ENCODE measurements at places on chromosomes 6 and 20.

GRCh38 chr6:20706238-20706938 is 172.1 kb downstream of the CDKAL1 start:
- no peak for DNase-seq

DNA sequence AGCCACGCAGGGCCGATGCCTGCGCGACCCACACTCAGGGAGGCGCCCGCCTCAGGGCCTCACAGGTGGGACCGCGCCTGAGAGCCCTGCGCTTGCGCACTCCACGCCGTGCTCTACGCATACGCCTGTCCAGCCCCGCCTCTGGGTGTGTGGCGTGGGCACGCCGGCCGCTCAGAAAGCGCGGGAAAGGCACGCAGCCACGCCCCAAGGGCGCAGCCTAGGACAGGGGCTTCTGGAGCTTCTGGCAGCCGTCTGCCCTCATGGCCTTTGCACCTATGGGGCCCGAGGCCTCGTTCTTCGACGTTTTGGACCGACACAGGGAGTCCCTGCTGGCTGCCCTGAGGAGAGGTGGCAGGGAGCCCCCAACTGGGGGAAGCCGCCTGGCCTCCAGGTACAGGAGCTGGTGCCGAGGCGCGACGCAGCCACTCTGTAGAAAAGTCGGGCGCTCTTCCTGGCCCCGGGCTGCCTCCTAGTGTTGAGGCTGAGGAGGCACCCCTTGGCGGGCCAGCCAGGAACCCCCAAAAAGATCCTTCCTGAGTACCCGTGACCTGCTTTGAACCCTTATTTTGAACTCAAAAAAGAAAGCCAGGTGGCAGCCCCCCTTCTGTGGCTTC is at the start of gene SPO11:
SPO11 (plus strand) TSS at position 196 of the 614 bp plus-strand sequence; CDS start at position 261, 65 bp downstream.
- peak; percentile 28 for DNase-seq

- no peak for DNase-seq
These were observed 40.1 kb downstream of the TBPL1 start for GRCh38 chr6:133992992-133993680.

DNA sequence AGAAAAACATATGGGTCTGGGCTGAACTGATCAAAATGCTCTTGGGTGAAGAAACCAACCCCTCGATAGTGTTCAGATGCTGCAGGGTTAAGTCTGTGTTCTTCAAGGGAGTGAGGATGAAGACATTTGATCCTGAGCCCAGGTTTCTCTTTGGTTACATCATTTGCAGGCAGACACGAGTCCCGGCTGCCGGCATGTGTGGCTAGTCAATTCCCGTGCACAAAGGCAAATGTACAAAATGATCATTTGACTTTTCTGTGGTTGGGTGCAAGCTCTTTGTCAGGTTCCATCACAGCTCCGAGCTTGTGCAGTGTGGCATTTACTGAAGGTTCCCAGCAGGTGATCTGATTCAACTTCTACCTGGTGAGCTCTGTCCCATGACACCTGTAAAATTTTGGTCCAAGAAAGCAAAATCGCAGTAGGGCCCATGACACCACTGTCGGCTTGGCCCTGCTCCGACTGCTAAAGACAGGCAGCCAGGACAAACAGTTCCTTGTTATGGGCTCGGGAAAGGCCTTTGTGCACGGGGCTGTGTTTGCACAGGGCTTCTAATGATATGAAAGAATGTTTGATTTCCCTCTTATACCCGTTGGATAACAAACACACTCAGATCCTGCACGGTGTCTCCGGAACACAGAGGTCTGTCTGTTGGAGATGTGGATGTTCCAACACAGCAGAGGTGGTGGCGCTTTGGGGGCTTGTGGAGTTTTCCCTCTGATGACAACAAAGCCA is 46.9 kb downstream of the GJA10 start:
- no peak for DNase-seq

GRCh38 chr6:79842376-79843040 is 104.8 kb downstream of the ELOVL4 start:
- no peak for DNase-seq

- peak; percentile 23 for DNase-seq
These were observed 75.9 kb upstream of the MYL9 start for GRCh38 chr20:36465109-36466080.

DNA sequence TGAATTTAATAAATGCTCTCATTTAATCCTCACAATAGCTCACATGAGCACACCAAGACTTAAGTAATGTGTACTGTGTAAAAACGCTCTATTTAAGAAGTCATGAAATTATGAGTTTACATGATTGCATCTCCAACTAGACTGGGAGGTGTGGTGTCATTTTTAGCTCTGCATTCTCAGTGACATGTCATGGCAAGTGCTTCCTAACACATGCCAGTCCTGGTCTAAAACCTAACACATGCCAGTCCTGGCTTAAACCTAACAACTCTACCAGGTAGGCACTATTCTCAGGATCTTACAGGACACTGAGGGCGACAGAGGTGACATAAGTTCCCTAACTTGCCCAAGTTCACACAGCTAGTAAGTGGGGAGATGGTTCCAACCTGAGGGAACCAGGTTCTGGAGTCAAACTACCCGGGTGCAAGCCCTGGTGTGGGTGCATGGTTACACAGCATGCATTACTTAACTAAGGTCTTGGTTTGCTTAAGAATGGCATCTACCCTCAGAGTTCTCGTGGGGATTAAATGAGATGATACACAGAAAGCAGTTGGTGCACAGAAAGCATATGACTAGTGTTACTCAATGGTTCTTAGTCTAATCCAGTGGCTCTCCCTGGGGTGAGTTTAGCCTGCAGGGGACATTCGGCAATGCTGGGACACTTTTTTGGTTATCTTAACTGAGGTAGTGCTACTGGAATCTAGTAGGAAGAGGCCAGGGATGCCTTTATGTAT is 14.7 kb downstream of the CLDN20 start:
- no peak for DNase-seq

DNA sequence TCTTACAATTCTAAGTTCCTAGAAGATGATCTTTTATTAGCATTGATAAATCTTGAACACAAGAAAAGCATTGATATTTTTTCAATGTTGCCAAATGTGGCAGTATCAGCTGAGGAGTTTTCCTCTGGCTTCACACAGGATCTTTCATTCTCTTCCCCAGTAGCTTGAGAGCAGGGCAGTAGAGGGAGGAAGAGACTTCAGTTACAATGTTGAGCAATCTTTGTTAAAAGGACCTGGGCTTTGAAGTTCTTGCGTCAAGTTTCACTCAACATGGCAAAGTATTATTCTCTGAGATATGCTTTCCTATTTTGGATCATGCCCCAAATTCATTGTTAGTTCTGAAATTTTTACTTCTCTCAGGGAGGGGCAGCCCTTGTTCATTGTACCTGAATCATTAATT is 238.0 kb downstream of the COL12A1 start:
- no peak for DNase-seq

DNA sequence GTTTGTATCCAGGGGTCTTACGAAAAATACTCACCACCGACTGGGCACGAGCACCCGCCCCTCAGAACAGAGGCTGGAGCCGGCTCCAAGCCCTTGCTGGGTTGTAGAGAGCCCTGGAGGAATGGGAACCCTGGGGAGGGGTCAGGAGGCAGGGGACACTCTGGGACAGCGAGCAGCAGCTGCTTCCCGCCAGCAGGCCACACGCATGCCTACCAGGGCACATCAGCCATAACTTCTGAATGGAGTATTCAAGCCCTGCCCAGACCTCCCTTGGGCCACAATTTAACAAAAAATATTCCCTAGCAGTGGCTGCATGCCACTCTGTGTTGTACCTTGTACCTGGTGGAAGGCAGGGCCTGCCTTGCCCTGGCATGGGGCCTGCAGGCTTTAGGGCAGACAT is 31.6 kb upstream of the CD93 start:
- DNase-seq, result no peak

DNA sequence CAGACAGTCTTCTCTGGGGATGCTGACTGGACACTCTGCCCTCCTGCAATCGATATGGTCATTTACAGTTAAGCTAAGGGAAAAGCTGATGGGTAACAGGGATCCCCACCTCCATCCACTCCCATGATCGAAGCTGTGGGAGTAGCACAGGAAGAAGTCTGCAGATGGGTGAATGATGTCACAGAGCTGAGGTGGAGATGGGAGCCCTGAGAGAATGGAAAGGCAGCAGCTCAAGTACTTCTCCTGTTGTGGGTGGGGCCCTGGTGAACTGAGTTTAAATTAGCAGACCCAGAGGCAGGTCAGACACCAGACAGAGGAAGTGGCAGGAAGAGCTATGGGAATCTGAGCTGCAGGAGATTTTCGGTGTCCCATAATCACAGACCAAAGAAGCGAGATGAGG is 29.0 kb downstream of the HDGFL1 start:
- no peak for DNase-seq

DNA sequence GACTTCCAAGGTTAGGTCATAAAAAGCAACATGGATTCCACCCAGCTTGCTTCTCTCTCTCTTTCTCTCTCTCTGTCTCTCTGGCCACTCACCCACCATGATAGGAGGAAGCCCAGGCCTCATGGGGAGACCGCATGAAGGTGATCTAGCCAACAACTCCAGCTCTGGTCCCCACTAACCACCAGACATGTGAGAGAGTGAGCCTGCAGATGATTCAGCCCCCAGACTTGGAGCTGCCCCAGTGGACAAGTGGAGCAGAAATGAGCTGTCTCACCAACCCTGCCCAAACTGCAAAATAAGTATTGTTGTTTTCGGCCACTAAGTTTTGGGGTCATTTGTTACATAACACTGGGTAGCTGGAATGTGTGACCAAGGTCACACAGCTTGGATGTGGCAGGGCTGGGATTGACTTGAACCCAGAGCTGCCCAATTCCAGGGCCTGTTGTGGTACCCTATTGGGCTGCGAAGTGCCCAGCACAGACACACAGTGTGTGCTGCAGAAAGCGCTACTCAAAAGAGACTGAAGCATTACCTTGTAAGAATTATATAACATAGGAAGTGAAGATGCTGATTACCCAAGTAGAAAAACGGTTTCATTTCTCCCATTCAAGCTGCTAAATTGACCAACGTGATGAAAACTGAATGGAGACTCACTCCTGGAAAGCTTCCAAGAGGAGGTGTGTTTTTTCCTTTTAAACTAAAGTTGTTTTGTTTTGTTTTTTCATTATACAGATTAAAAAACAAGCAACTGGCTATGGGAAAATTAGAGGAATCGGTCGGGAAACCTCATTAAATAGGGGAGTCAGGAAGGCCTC is 9.1 kb upstream of the TLDC2 start:
- DNase-seq, result no peak

DNA sequence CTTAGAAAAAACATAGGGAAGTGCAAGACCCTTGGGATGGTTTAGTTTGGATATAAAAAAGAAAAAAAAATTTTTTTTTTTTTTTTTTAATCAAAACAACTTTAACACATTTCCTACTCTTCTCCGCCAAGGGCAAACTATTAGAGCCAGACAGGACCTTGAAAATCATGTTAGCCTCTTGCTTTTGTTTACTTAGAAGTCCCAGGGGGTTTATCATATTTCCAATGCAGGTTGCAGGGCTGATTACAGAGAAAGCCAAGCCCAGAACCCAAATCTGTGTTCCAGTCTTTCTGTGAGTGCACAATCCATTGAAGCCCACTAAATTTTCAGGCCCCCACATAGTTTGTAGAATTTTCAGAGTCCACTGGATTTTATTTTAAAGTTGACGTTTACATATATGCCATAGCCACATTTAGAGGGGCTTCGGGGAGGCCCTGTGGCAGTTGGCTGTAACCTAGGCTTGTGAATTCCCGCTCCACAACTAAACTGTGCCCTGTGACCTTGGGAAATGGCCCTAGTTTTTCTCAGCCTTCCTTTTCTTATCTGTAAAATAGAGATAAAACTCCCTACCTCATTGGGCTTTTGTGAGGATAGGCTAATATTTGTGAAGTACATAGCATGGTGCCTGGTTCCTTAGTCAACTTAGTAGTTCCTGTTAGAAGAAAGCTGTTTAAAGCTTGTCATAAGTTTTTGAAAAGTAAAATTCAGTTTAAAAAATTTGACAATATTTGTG is 55.7 kb downstream of the NCOA7 start:
- no peak for DNase-seq

- DNase-seq, result no peak
These were observed 527 bp downstream of the NFKBIL1 start for GRCh38 chr6:31547727-31548543.

DNA sequence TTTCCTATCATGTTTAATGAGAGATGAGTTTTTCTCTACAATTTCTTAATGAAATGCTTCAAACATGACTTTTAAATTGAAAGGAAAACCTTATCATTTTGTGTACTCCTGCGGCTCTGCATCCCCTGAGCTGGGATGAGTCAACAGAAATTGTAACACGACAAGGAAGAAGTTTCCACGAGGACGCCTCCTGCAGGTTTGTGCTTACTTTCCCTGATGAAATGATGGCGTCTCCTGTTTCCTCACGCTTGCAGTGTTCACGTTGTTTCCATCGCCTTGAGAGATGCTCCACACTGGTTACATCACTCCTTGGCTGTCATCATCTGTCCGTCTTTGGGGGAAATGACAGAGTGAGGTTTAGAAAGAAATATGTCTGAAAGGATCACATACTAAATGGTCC is 233.7 kb upstream of the ZFP64 start:
- DNase-seq, result no peak

GRCh38 chr20:52905241-52905994 is 66.7 kb upstream of the TSHZ2 start:
- no peak for DNase-seq

DNA sequence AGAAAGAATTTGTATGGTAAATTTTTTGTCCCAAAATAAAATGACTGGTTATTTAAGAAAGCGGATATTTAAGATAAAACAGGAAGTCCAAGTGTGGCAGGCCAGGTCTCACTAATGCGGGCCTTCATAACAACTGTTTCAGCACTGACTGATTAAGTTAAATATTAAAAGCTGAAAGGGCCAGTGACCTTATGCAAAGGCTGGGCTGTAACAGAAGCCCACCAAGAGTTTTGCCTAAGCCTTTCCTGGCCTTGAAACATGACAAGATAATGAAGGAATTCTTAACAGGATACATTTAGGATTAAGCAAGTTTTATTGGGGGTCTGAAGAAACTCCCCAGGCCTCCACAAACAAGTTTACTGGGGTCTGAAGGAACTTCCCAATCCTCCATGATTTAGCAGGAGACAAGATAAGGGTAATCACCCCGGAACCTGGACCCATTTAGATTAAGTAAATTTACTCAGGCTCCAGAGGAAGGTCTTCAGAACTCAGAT is 36.3 kb downstream of the ZNF133 start:
- DNase-seq, result no peak

GRCh38 chr6:122399348-122400120 is at the start of gene HSF2:
Gene HSF2 (plus strand): TSS chr6:122399652. CDS start chr6:122399738, 86 bp downstream.
- DNase-seq, result peak; percentile 97

- peak; percentile 36 for DNase-seq
These were observed 72.8 kb downstream of the RTN4IP1 start for GRCh38 chr6:106556368-106556960.

GRCh38 chr6:153625089-153625488 is 414.0 kb upstream of the OPRM1 start:
- DNase-seq, result no peak

GRCh38 chr6:10363911-10364310 is 51.0 kb downstream of the TFAP2A start:
- no peak for DNase-seq

- DNase-seq, result no peak
These were observed 4.5 kb downstream of the PRDM13 start for GRCh38 chr6:99611148-99611547.

- no peak for DNase-seq
These were observed 23.5 kb downstream of the CFAP206 start for GRCh38 chr6:87431263-87431662.

DNA sequence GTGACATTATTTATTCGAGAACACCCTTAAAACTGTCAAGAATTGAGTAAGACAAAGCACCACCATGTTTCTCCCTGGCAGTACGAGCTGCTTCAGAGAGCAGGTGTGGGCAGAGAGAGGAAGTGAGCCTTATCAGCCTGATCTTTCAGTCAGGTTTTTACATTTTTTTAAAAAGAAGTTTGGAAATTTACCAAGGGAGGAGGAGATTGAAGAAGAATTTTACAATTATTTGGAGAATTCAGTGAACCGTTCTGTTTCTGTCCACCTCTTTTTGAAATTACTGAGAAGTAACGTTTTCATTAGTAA is 75.5 kb downstream of the ZDHHC14 start:
- DNase-seq, result no peak

Measured in MM.1S (cell line).